ENCODE measurements at places on chromosomes 6 and 20.

GRCh38 chr6:33861722-33862121, 57.9 kb upstream of the MLN start:
- DNase-seq, result no peak

- no peak for DNase-seq
These were observed 38.2 kb downstream of the SPDEF start for GRCh38 chr6:34517966-34518365.

DNA sequence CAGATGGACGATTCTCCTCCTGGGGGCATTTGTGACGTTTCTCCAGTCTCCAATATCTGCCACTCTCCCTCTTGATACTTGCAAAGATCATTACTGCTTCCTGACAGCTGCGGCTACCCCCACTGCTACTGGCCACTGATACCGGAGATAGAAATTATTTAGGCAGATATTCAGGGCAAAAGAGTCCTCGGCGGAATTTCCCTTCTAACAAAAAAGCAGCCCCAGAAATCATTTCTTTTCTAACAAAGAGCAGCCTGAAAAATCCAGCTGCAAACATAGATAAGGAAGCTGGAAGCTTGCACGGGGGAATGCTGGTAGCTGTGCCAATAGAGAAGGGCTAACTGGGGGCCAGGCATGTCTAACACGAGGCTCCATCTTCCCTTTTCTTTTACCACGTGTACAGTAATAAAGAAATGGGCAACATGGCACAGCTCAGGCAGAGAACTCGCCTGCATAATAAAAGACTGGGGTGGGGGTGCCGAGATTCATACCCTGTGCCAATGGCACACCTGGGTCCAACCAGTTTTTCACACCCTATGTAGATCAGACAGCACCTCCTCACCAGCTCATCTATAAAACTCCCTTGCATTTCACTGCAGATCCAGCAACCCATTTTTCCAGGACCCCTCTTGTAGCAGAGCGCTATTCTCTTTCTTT, 6.1 kb downstream of the TP53RK start:
- DNase-seq, result no peak

GRCh38 chr20:31705598-31706597, 16.8 kb downstream of the BCL2L1 start:
- peak; percentile 85 for DNase-seq

GRCh38 chr6:94956910-94957309, 620.4 kb upstream of the MANEA start:
- DNase-seq, result no peak

DNA sequence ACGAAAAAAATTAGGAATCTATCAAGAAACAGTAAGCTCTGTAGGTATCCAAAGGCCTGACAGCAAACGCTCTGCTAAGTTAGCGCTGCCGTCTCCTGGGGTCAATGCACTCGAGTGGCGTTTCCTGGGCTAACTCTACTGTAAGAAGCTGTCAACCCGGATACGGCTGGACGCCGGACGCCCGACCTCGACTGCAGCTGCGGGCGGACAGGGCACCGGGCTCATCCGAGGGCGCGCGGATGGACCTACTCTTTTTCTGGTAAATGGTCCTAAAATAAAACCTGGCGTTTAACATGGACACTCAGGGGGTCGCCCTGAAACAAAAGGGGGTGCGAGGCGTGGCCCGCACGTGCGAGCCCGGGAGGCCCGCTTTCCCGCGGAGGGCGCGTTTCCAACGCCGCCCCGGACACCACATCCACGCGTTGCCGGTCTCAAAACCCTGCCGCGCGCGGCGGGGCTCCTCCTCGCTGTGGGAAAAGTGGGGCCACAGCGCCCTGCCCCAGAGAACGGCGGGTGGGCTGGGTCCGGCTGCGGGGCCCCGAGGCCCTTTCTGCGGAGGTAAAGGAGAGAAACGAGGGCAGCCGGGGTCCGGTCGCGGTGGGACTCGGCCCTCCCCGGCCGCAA, 537 bp downstream of the TCP1 start:
- peak; percentile 72 for DNase-seq

GRCh38 chr6:48475275-48475674, 364.3 kb upstream of the PTCHD4 start:
- DNase-seq, result no peak

GRCh38 chr6:70150521-70150920, 152.4 kb downstream of the COL9A1 start:
- no peak for DNase-seq

DNA sequence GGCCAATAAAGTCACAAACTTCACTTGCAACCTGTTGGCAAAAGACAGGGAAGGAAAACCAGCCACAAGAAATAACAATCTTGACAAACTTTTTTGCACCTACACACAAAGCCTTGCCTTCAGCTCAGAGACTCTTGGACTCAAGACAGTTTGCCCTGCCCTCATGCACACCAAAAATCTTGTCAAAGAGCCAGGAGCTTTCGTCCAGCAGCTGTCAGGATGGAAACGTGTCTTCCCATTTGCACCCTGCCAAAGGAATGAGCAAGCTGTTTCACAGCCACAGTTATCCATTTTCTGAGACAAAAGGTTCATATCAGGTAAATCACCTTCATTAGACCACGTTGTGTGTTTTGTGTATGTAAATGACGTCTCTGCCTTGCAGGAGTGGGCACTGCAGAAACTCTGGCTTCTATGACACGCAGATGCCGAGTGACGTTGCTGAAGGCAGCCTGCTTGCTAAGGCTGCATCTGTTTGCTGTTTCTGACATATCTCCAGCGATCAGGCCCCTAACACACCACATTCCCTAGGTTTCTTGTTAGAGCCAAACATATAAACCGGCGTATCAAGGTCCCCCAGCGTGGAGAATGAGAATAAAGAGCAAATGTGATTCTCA, 193.4 kb downstream of the SYNDIG1 start:
- DNase-seq, result no peak

GRCh38 chr6:124234801-124235200, 431.1 kb downstream of the NKAIN2 start:
- DNase-seq, result no peak

- no peak for DNase-seq
These were observed 168.2 kb downstream of the GPX5 start for GRCh38 chr6:28693751-28694443.

DNA sequence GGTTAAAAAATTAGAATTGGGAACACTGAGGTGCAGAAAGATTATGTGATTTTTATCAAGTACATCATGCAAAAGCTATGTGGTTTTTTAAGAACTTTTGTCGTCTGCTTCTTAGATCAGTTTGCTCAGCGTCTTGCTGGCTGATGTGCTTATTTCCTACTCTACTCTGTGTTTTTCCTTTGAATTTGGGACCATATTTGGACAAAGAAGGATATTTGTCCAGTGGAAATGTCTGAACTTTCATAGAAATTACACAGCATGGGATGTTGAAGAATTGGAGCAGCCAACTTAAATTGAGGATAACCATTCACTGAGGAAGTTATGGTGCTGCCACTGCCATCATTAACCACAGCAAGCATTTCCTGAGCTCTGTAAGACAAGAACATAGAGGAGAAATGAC, 252.8 kb upstream of the HS3ST5 start:
- DNase-seq, result no peak

- DNase-seq, result no peak
These were observed 136.4 kb downstream of the LINC00237 start for GRCh38 chr20:20969701-20970280.

DNA sequence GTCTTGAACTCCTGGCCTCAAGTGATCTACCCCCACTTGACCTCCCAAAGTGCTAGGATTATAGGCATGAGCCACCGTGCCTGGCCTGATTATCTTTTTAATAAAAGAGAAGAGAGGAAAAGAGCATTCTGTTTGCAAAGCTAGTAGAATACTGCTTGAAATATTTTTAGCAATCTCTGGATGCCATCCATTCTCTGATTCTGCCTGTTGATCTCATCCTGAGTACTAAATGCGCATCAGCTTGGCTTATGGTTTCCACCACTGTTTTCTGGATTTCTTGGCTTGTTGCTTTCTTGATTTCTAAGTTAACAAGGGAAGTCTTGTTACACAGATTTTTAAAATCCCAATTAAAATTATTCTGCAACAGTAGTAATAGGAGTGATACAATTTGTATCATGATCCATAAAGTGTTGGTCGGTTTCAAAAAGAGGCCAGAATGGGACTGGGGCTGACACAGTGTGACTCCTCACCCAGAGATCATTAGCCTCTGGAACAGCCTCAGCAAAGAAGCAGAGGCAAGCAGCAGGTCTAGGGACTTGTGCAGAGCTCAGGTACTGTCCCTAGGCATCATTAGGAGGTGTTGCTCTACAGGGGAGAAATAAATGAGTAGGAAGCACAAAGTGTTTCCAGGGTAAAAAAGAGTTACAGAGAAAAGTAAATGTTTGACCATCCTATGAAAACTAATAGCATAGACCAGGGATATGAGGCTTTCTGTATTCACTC, 17.8 kb upstream of the SLC16A10 start:
- DNase-seq, result no peak

- DNase-seq, result no peak
These were observed 83.8 kb upstream of the FAM184A start for GRCh38 chr6:119162134-119162775.

DNA sequence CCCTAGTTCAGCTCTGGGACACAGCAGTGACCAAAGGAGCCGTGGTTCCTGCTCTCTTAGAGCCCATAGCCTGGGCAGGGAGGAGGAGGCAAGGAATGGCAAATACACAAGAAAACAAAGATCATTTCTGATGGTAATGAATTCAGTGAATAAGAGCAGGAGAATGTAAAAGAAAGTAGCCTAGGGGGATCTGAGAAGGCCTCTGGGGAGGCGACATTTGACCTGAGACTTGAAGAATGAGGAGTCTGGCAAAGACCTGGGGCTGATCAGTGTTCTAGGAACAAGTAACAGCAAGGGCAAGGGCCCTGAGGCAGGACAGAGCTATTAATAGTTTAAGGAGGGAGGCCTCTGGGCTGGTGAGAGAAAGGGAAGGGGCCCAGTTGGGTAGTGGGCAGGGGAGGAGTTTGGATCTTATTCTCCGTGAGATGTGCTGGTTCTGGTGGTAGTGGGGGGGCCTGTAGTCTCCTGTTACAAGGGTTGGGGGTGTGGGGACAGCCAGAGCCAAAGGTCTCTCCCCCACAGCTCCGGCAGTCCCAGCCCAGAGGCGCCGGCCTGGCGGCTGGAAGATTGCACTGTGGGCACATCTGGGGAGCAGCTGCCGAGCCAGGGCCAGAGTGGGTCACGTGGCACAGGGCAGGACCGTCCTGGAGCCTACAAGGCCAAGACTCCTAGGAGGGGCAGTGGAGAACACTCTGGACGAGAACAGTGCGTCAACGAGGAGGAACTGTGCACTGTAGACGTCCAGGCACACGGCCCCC, 9.3 kb upstream of the ID1 start:
- DNase-seq, result no peak

GRCh38 chr20:57197352-57198131, 68.9 kb downstream of the BMP7 start:
- DNase-seq, result no peak

GRCh38 chr6:18326980-18327379, 60.2 kb upstream of the RNF144B start:
- no peak for DNase-seq

DNA sequence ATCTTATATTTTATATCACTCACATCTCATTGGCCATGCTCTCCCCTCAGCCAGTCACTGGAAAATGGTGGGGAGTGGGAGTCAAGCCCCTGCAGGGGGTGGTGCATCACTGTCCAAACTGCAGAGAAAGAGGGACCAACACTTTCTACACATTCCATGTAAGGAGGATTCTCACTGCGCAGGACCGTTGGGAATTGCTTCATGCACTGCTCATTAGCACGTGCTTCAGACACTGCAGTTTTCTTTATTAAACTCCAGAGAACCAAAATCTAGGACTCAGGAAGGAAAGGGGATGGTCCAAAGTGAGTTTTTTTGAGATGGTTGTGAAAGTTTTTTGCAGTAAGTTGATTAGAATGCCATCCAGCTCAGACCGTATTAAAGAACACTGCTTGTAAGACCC, 269.8 kb downstream of the FARS2 start:
- no peak for DNase-seq

DNA sequence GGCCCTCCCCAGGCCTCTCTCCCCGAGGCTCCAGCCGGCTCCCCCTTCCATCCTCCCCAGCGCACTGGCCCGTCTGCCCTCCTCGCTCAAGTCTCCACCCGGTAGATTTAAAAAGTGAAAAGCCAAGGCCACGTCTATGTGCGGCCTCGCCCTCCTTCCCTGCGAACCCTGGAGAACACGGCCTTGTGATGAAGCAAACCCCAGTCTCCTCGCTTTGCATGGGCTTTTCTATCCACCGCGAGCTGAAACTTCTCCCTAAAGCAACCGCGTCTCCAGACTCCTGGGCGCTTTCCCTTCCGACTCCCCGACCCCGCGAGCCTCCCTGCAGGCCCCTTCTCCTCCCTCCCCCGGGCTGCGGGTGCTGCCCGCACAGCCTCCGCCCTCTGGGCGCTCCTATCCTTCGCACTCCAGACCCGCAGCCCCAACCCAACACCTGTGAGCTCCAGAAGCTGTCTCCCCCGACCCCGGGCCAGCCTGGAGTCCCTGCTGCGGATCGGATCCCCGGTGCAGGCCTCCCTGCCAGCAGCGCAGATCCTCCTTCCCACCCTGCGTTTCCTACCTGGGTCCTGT, 265.2 kb upstream of the QKI start:
- no peak for DNase-seq

GRCh38 chr6:5295623-5296022, 34.3 kb downstream of the FARS2 start:
- no peak for DNase-seq

DNA sequence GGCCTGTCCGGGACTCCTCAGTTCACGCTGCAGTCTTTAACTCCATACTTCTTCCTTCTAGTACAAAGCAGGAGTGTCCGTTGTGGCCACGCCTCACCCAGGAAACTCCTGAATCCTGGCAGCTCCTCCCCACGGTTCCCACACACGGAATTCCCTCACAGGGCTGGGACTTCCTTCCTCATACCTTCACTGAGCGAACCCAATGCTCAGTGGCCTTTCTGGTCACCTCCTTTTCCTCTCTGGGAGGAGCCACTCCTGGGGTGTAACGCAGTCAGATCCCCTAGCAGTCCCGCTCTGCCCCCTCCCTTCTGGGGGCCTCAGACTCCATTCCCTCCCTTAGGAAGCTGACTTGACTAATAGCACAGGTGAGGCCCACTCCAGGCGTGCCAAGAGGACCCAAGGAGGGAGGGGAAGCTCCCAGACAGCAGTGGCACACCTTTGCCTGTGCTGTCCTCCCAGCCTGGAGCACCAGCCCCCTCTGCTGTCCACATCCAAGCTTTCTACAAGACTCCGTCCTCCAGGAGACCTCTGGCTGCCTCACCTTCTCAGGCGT, at the start of gene SLC52A3:
Gene SLC52A3, minus strand, starts transcription at position 75 of the 553 bp plus-strand sequence. CDS start 2,726 bp downstream, outside the sequence.
- DNase-seq, result no peak
